Esophagus mucosa (tissue), 1 donor: ENCODE measurements at places on chromosomes 12 and 14. TPM values are rescaled to one million over a fixed set of nuclear protein-coding genes. Genes with fewer than 3 reads are reported as not detected.

Gene SLC39A5
- not detected for total RNA-seq

Gene AMDHD1
- total RNA-seq = 0.44 TPM

Gene PIWIL1
- total RNA-seq = not detected

GRCh38 chr12:2326470-2326869, 273.7 kb downstream of the CACNA1C start:
- no peak for ATAC-seq

DNA sequence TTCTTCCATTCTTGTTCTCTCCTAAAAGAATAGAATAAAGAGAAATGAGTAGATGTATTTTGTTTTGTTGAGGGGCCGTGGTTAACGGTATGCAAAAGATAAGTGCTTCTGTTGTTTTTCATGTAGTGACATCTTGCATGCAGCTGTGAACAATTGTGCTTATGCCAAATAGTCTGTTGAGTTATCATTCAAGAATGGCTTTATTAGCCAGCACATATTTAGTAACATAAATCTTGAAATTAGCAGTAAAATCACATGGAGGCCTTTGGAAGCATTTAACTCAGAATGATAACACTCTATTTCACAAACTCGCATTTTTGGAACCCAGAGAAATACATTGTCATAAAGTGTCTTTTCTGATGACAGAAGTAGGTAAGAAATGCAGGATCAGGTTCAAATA, 1772.0 kb upstream of the FLRT2 start:
- ATAC-seq = no peak

GRCh38 chr14:96225745-96226151, 21.1 kb downstream of the BDKRB2 start:
- peak; percentile 64 for ATAC-seq

DNA sequence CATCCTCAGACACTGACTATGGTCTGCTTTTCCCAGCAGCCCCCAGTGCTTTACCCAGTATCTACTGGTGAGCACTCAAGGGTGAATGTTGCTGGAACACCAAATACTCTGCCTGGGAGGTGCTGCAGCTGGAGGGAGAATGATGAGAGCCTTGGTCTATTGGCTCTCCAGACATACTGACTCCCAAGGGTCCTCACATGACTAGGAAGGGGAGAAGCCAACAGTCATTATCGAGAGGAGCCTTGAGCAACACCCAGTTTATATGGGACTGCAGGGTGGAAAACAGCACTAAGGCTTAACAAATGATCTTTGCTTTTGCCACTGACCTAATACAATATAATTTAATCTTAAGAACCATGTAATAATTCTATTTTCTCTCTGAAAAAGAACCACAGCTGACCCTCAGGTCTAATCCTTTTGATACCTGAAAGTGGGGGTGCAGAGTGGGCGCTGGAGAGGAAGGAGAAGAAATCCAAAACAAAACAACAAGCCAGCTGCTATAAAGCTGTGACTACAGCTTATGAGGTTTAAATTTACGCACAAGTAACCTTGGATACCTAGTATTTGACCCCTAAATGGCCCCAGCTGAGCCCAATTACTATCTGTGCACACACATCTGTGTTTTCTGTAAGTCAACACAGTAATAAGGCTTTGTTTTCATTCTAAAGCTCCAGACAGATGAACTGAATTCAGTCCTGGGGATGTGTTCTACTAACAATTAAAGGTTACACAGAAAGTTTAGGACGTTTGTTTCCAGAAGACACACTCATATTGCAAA, 107.8 kb upstream of the GRIP1 start:
- no peak for ATAC-seq

- no peak for ATAC-seq
These were observed 73.5 kb downstream of the ARMH4 start for GRCh38 chr14:58078471-58078870.
